Kidney (tissue), 22 donors: ENCODE measurements at places on chromosomes 3 and 15. TPM values are rescaled to one million over a fixed set of nuclear protein-coding genes. Genes with fewer than 3 reads are reported as not detected.

The UNC13C gene
- 0.19 TPM for total RNA-seq

The MYL3 gene
- total RNA-seq: 41.3 TPM

The GUCA1C gene
- total RNA-seq: not detected

- no peak for DNase-seq
Observed at GRCh38 chr3:129503471-129504291, 24.8 kb upstream of the RHO start.

DNA sequence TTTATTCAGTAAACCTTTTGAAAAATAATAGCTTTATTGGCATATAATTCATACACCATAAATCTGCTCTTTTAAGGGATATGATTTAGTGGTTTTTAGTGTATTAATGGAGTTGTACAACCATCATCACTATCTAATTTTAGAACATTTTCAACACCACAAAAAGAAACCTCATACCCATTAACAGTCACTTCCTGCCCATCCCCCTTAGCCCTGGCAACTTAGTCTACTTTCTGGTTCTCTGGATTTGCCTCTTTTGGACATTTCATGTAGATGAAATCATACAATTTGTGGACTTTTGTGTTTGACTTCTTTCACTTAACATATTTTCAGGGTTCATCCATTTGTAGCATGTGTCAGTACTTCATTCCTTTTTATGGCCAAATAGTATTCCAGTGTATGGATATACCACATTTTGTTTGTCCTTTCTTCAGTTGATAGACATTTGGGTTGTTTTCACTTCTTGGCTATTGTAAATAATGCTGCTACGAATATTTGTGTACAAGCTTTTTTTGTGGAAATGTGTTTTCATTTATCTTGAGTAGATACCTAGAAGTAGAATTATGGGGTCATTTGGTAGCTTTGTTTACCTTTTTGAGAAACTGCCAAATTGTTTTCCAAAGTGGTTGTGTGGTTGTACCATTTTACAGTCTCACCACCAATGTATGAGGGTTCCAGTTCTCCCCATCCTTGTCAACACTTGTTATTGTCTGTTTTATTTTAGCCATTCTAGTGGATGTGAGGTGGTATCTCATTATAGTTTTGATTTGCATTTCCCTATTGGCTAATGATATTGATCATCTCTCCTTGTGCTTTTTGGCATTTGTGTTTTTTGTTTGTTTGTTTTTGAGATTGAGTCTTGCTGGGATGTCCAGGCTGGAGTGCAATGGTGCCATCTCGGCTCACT, 45.8 kb downstream of the SMAD3 start:
- no peak for DNase-seq

DNA sequence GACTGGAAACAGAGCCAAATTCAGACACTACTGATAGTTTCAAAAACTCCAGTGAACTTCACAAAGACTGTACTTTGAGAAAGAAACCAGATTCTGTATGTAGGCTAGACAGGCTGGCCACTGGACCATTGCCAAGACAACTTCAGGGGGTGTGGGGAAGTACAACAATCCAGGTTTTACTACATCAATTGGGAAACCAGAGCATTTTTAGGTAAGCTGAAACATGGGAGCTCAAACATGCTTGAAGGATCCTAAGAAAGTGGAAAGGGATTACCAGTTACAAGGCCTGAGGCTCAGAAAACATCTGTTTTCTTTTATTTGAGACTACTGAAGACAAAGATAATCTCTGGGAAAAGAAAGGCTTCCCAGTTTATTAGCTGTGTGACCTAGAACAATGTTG, 26.9 kb upstream of the ZNF280D start:
- DNase-seq: no peak

DNA sequence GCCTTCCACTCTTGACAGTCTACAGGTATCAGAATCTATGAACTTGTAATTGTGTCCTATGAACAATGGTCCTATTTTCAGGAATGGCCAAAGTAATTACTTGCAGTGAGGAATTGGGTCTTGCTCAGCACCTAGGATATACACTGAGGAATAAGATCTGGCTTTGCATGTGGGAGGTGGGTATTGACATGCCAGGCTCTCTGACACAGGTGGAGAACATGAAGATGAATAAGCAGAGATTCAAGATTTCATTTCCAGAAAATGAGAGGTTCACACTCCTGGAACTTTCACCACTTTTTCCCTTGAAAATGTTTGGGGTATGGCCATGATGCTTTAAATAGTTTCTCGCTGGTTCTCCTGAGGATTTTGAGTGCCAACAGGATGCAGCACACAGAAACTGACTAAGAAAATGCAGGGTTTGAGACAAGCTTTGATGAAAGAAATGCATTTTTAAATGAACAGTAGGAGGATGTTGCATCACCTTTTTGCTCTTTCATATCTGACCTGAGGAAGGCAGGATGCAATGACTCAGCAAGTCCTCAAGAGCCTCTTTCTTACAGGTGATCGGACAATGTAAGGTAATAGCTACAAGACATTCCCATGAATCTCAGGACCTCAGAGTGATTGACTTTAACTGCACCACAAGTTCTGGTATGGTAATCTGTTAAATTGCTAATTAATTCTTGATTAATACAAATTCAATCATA, 3.7 kb downstream of the HRG start:
- DNase-seq: no peak

GRCh38 chr15:66862940-66863335, 160.9 kb downstream of the SMAD6 start:
- peak; percentile 92 for DNase-seq

- DNase-seq: no peak
Observed at GRCh38 chr3:108103886-108104797, 13.3 kb upstream of the CD47 start.

GRCh38 chr15:69725957-69726356, 273.3 kb downstream of the RPLP1 start:
- DNase-seq: no peak

DNA sequence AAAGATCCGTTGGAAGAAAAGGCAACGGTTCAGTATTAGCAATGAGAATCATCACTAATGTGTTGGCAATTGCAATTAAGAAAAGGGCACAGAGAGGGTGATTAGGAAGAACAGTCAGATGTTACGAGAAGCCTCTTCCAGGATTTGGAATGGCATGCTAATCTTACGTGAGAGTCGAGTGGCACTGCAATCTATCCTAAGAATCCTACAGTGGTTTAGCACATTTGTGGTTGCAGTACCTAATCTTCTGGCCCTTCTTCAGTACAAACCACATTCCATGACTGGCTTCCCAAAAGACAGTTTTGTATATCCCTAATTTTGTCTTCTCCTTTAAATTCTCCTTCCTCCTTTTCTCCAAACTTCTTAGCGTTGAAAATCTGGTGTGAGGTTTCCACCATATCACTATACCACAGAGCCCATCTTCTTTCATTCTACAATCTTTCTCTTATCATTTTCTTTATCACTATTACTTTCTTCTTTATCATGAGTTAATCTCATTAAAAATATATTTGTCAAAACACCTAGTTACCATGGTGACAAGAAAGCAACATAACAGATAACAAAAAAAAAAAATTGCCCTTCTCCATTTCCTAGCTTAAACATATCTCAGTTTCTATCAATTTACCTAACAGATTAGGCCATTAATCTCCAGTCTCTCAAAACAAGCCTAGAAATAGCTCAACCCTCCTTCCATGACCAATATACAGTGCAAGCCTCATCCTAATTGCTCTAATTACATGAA, 60.1 kb downstream of the IGSF11 start:
- DNase-seq: no peak

GRCh38 chr15:66912001-66912400, 153.4 kb upstream of the SMAD3 start:
- peak; percentile 24 for DNase-seq
